ENCODE measurements at places on chromosomes 5 and 9. TPM values are rescaled to one million over a fixed set of nuclear protein-coding genes. Genes with fewer than 3 reads are reported as not detected.

- DNase-seq, result no peak
Observed at GRCh38 chr9:114369216-114370130, 18.3 kb downstream of the AKNA start.

GRCh38 chr5:34844106-34844505 lies 5.1 kb downstream of the TTC23L start:
- no peak for DNase-seq

- no peak for DNase-seq
Observed at GRCh38 chr5:130692770-130693169, 472.3 kb downstream of the HINT1 start.

The EPB41L4B gene
- 17.4 TPM for polyA plus RNA-seq

Measured in muscle of arm (tissue), 14 donors.